ENCODE measurements at places on chromosomes 16 and 17.

GRCh38 chr16:48592839-48593429 is 17.0 kb downstream of the N4BP1 start:
- DNase-seq: no peak

DNA sequence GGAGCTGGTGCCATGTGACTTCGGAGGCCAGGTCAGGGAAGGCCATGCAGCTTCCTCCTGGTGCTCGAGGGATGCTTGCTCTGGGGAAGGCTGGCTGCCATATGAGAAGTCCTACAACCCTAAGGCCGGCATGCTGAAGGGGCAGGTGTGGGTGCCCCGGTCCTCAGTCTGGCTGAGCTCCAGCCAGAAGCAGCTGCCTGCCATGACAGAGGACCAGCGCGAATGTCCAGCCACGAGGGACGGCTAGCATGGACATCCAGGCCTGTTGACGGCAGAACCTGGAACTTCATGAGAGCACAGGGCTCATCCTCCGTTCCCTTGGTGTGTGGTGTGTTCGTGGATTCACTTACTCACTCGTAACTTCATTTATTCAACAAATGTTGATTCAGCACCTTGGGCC is 140.6 kb downstream of the IRF8 start:
- DNase-seq: no peak

DNA sequence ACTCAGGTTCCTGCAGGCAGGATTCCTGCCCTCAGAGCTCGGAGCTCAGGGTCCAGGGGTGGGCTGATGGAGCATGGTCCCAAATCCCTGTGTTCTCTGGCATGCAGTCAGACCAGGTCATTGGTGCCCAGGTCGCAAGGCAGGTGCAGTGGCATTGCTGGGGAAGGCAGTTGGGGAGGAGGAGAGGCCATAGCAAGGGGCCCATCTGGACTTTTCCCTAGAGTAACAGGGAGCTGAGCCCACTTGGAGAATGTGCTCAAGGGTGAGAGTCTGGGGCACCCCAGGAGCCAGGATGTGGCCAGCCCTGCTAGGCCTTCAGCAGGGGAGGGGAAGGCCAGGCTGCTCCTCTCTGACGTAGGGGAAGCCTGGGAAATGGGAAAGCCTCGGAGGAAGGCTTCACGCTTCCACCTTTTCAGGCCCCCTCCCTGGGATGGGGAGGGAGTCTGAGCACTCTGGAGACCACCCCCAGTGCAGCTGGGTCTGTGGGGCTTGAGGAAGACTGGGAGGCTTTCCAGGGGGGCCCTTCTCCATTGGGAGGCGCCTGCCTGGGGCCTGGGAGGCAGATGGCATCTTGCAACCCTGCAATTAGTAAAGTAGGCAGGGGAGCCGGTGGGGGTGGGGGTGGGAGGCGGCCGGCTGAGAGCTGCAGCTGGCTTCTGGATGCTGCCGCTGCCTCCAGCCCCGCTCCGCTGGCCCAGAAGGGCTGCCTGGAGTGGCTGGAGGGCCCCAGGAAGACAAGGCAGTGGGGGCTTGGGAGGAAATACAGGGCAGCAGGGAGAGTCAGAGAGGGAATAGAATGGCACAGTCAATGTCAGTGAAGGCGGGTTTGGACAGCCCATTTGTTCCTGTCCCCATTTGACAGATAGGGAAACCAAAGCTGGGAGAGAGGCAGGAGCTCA is 21.1 kb upstream of the DOK4 start:
- no peak for DNase-seq

GRCh38 chr16:27778171-27778925 is 228.4 kb downstream of the KATNIP start:
- DNase-seq: no peak

- DNase-seq: no peak
Measured at GRCh38 chr16:80167657-80168390, 373.0 kb upstream of the DYNLRB2 start.

- DNase-seq: no peak
Measured at GRCh38 chr17:21352981-21353265, 23.2 kb upstream of the KCNJ12 start.

DNA sequence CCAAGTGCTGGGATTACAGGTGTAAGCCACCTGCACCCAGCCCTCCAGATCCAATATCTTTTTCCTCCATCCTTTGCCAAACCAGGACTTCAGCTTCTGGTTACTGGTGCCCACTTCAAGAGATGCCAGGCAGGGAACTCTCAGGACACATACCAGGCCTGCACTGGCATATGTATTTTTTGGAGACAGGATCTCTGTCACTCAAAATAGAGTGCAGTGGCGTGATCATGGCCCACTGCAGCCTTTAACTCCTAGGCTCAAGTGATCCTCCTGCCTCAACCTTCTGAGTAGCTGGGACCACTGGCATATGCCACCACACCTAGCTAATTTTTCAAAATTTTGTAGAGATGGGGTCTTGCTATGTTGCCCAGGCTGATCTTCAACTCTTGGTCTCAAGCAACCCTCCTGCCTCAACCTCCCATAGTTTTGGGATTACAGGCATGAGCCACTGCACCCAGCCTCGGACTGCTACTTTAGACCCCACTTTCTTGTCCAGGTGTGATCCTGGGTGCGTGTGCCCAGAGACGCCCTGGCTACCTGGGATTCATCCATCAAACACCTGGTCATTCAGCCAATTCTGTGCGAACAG is 55.8 kb downstream of the BMERB1 start:
- no peak for DNase-seq

- no peak for DNase-seq
Measured at GRCh38 chr17:68384471-68384870, 72.8 kb downstream of the WIPI1 start.

- no peak for DNase-seq
Measured at GRCh38 chr16:10154389-10154788, 27.8 kb downstream of the GRIN2A start.

DNA sequence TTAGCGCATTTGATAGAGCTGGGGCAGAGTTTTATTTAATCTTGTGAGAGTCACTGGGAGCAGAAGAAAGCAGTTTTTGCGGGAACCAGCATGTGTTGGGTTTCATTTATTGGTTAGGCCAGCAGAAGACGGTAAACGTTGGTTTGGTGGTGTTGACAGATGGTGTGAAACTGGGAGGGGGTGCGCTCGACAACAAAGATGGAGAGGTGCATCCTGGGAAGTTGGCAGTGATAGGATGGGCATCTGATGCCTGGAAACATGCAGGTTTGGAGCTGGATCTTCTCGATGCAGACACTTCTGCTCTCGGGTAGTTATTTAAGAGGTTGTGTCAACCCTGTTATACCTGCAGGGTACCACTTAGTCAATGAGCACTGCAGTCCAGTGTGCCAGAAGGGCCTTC is 24.9 kb upstream of the CLEC18A start:
- DNase-seq: no peak

Data from fibroblast of skin of scalp (primary cell).